ENCODE measurements at places on chromosomes 13 and 19.

GRCh38 chr19:19615086-19615485 is 3.4 kb downstream of the PBX4 start:
- peak; percentile 69 for DNase-seq

- DNase-seq: no peak
Measured at GRCh38 chr13:95195146-95195545, 106.1 kb downstream of the ABCC4 start.

GRCh38 chr19:53639471-53639870 is 7.7 kb downstream of the DPRX start:
- no peak for DNase-seq

DNA sequence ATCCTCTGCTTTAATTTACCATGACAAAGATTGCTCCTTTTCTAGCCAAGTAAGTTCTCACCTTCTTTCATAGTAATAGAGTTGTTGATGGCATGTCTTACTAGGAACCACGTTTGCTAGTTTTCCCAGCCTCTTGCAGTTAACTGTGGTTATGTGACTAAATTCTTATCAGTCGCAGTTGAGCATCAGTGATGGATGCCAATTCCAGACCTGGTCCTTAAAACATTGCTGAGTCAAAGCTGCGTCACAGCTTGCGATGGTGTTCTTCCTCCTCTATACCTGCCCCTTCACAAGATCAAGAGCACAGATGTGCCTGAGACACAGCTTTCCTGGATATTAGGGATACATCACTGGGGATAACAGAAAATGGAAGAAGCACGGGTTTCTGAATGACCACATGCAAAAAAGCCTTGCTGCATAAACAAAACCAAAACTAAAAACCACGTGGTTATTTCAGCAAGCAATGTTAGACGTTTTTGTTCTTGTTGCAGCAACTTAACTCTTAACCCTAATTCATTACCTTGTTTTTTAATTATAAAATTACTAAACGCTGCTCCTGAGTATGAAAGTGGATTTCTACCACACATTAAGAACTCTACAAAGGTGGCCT is 97.6 kb upstream of the DACH1 start:
- DNase-seq: no peak

DNA sequence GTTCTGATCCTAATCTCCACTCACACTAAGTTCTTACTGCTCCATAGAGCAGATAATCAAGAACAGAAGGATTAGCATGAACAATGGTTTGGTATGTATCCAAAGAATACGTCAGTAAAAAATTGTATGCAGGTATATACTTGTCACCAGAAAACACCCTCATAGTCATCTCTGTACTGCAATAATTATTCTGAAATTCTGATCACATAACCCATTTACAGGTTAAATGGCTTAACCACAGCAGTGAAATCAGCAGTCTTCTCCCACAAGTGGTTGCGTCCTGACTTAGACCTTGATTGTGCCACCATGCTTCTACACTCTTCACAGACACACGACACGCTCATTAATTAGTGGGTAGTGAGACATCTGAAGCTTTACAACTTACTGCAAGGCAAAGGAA is 50.9 kb downstream of the LNX2 start:
- DNase-seq: no peak

DNA sequence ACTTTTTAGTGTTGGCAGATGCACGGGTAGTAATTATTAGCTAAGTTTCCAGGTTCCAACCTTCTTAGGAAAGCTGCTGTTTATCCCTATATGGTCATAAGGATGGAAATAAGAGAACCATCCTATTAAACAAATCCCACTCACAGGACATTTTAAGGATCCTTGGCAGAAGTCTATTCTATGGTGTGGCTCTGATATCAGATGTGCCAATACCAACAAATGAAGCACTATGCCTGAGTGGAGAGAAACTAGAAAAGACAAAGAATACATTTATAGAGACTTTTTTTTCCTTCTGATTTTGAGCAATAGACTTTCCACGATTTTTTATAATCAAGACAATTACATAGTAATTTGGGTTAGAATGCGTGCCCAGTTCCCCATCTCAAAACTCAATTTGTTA is 12.6 kb downstream of the PCDH17 start:
- DNase-seq: no peak

- DNase-seq: peak; percentile 77
Measured at GRCh38 chr13:65594298-65594781, 1635.8 kb downstream of the PCDH9 start.

GRCh38 chr19:49844138-49845095 is 6.5 kb upstream of the PTOV1 start:
- no peak for DNase-seq

DNA sequence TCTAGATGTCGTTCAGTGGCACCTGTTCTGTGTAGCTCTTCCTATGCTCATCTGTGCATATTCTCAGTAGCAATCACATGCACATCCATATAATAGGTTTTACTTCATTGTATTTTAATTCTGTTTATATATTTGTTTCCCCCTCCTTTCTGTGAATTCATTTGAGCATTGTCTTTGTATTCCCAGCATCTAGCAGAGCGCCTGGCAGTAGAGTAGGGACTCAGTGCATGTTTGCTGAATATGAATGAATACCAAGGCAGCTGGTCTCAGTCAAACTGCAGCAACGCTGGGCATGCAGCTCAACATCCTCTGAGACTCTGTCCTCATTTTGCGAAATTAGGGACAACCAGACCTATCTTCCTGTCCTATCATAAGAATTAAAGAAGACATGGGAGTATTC is 330.1 kb downstream of the SPRY2 start:
- no peak for DNase-seq

DNA sequence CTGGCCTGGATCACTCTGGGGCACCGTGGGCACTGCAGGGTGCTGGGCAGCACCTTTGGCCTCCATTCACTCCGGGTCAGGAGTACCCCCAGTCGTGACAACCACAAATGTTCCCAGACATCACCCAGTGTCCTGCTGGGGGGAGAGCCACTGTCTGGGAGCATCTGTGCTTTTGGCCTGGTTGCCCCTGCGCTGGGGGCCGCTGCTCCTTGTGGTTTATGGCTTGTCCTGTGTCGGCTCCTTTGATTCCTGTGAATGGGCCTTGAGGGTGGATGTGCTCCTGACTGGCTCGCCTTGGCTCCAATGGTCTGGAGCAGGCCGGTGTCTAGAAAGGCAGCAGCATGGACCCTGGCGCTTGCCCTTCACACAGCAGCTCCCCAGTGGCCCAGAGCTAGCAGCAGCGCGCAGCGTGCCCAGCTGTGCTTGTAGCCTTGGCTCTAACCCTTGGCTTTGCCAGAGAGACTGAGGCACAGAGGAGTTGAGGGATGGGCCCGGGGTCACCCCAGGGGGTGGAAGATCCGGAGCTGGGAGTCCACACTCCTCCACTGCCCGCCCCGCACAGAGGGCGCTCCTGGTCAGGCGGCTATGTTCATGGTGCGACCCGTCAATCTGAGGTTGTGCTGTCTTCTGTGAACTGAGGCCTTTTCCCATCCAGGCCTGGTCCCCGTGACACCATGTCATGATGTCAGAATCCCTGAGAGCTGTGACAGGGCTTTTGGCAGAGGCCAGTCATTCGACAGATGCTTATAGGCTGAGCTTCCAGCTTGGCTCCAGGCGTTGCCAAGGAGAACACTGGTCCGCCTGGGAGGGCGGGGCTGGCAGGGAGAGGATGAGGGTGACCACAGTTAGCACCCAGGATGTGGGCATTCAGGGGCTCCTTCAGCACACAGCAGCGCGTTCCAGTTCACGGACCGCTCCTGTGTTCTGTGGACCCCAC is 4.1 kb downstream of the DAZAP1 start:
- DNase-seq: peak; percentile 33

- peak; percentile 99 for DNase-seq
Measured at GRCh38 chr19:9818734-9819595, at the start of gene FBXL12. TSS of gene FBXL12 (minus strand) at chr19:9819079. CDS start at chr19:9818813, 266 bp downstream.

DNA sequence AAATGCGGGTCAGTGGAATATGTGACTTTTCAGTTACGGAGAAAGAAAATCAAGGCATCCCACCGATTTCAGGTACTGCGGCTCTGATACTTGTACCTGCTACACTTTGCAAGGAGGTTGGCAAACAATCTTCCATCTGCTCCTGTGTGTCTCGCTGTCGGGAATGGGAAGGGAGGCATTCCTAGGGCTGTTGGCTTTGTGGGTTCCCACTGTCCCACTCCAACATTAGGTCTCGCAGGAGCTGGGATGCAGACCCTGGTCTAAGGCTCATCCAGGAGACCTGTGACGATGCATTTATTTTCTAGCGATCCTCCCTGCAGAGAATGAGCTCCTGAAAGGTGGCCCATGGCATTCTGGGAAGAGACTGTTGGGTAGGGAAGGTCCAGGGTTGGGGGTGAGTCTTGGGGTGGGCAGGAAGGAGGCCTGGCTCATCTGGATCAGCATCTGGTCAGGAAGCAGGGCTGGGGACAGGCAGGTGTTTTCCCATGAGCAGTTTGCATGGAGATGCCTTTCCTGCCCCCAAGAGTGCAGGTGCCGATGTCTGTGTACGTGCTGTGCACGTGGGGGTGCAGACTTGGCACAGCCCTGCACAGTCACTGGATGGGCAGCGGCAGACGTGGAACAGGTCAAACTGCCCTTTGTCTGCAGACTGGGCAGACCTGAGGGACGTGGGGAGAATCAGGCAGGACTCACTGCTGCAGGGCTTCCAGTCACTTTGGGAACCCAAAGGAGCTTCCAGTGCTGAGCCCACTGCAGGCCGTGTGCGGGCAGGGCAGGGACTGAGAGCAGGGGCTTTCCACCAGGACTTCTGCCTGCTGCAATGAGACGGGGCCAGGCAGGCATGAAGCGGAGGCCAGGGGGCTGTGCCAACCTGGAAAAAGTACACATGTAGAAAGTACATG is 152.4 kb downstream of the TEX29 start:
- DNase-seq: no peak

DNA sequence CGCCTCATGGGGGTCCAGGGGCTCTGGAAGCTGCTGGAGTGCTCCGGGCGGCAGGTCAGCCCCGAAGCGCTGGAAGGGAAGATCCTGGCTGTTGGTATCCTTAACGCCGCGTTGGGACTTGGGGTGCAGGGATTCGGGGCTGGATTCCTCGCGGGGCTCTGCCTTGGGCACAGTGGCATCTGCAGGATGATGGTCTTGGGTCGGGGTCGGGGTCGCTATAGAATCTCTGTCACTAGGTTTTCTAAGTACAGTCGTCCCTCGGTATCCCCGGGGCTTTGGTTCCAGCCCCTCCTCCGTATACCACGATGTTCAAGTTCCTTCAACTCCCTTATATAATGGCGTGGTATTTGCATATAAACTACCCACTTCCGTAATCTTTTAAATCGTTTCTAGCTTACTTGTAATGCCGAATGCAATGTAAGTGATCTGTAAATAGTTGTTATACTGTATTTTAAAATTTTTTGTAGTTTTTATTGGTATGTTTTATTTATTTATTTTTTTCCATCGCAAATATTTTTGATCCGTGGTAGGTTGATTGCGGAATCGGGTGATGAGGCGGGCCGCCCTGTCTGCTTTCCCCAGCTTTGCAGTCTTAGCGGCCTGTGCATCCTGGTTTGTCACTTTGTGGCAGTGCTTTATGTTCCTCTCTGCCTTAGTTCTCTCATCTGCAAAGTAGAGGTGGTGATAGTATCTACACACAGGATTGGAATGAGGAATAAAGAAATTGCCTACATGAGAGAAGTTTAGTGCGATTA is 606 bp downstream of the ERCC5 start:
- peak; percentile 50 for DNase-seq

GRCh38 chr13:20178156-20178555 is 14.6 kb downstream of the GJB2 start:
- DNase-seq: no peak
